ENCODE measurements at places on chromosomes 2 and 18.
A peak's percentile ranks its signal among the peaks of the same experiment; 100 is the strongest.

DNA sequence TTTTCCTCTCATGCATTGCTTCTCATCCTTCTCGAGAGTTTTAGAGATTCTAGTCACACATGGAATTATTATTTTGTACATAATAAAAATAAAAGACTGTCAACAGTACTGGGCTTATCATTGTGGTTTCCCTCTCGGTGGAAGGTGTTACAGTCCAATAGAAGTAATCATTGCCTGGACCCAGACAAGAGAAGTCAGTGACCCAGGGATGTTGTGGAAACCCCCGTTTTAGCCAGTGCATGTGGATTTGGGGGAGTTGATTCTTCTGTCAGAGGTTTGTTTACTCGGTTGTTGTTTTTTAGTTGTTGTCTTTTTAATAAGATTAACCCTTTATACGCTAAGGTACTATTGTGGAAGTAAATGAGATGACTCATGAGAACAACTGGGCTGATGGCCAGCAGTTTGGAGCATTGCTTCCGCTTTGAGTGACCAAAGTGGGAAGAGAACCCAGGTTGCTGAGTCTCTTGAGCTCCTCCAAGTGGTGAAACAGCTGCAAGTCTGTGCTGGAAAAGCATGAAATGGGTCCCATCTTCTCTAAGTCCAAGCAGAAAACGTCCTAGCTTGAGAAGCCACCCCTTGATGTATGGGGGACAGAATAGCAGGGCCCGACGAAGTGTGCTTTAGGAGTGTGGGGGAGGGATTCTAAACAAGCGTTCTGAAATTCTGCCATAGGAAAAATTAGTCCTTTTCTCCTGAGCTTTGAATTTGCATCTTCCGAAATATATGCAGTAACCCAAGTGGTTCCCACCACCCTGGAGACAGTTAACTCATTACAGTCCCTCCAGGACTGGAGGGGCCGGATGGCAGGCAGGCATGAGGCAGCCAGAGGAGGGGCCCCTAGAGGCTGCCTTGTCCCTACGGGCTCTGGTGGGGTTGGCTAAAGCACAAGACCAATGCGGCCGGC, 61.8 kb upstream of the GPR45 start:
- peak; percentile 54 for DNase-seq

DNA sequence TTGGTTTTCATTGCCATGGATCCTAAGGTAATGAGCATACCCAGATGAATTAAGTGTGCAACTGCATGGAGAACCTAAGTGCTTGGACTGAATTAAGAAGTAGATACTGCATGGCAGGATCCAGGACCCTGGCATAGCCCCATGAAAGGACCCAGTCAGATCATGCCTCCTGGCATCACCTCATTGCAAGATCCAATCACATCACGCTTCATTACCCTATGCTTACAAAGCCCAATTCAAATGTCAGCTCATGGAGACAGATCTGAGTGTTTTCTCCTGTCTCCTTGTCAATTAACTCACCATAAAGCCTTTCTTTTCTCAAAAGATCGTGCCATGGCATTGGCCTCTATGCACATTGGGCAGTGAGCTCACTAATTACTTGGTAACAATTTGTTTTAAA, 519.8 kb upstream of the ZNF804A start:
- DNase-seq = no peak

GRCh38 chr2:51301381-51301780, 269.4 kb upstream of the NRXN1 start:
- no peak for DNase-seq

DNA sequence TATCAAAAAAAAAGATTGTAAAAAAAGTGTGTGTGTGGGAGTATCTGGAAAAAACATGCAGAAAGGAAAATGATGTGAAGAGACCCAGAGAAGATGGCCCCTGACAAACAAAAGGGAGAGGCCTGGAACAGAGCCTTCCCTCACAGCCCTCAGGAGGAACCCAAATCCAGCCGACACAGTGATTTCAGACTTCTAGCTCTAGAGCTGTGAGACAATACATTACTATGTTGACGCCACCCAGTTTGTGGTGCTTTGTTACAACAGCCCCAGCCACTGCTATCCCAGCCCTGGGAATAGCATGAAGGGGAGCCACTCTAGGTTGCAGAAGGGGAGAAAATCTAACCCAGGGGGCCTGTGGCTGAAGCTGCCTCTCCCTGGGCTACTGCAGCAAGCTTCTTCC, 59.0 kb upstream of the ZBTB7C start:
- DNase-seq = peak; percentile 26

DNA sequence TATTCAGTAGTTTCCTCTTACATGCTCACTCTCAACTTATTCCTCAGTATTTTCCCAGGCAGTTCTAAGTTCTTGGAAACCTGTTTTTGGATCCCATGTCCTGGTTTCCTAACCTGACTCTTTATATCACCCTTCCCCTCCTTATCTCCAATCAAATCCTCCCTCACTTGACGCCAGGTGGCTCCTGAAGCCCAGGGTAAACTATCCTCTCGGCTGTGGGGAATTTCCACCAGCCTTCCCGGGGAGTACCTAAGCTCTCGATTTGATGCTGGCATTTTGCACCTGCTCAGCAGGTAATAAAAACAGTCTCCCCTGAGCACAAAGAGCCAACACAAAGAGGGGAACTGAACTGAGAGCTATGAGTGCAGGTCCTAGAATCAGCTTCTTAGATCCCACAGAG, 538.0 kb downstream of the SLC4A3 start:
- no peak for DNase-seq

GRCh38 chr18:11905613-11906012, 2.5 kb downstream of the MPPE1 start:
- DNase-seq = no peak

DNA sequence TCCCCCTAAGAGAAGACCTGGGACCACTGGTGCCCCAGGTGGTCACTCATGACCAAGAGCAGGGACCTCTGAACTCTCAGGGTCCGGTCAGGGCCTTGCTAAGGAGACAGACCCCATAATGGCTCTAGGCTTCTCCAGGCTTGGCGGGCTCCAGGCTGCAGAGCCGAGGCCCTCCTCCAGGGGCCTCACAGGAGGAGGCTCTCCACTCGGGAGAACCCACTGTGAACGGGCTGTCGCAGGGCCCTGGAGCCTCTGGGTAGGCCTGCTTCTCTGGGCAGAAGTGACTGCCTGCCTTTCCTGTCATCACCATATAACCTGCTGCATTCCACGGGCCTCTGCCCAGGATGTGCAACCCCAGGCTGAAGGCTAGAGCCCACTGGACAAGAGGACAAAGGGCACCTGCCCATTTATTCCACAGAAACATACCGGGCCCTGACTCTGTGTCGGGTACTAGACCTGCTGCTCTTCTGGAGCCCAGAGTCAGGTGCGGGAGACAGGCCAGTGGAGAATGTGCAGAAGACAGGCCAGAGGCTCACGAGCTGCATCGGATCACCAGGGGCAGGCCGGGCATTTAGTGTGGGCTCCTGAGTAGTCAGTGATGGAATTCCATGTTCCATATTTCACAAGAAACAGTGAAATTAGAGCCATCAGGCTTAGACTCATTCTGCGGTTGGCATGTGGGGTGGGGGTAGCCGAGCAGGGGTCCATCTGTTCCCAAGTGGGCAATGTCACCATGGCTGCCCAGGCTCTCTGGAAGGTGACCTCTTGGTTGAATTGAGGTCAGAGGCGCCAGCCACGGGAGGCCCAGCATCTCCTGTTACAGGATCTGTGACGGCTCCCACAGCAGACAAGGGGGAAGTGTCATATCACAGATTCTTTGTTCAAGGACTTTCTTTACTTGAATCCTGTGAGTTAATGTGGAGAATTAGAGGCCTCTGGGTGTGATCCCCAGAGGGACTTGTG, 220.8 kb downstream of the SH3RF3 start:
- DNase-seq = no peak

- no peak for DNase-seq
These were observed 16.2 kb downstream of the PDE11A start for GRCh38 chr2:178056345-178056744.

- DNase-seq = peak; percentile 69
These were observed 269.3 kb upstream of the ID2 start for GRCh38 chr2:8412586-8412985.

GRCh38 chr18:70029163-70029562, 81.5 kb upstream of the CD226 start:
- no peak for DNase-seq

- DNase-seq = no peak
These were observed 79.5 kb downstream of the INPP4A start for GRCh38 chr2:98524168-98524567.

- DNase-seq = no peak
These were observed 293.2 kb downstream of the PLCL1 start for GRCh38 chr2:198097630-198098029.

DNA sequence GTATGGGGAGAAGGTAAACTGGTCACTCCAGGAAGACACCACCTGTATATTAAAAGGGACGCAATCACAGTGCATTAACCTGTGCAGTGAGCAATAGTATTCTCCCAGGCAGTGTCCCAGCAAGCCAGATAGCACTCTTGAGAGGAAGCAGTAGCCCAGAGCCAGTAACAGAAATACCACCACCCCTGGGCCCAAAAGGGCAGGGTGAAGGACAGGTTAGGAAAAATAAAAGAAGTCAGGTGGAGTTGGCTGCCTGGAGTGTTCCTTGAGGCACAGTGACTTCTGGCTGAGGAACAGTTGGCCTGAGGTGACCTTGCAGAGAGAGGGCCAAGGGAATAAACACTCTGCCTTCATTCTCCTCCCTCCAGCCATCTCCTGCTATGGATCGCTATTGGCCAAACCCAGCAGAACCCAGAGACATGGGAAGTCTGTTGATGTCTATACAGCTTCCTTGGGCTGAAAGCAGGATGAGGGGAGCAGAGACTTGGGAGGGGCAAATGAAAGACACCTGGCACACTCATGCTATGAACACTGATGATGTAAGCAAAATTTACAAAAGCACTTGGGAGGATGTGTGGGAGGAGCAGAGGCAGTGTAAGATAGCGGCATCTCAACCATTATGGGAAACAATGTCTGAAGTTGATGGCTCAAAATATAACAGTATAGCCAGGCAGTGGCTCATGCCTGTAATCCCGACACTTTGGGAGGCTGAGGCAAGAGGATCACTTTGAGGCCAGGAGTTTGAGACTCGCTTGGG, 7.5 kb downstream of the C18orf32 start:
- DNase-seq = no peak

- peak; percentile 89 for DNase-seq
These were observed 40.4 kb downstream of the TMEM18 start for GRCh38 chr2:636641-637405.

DNA sequence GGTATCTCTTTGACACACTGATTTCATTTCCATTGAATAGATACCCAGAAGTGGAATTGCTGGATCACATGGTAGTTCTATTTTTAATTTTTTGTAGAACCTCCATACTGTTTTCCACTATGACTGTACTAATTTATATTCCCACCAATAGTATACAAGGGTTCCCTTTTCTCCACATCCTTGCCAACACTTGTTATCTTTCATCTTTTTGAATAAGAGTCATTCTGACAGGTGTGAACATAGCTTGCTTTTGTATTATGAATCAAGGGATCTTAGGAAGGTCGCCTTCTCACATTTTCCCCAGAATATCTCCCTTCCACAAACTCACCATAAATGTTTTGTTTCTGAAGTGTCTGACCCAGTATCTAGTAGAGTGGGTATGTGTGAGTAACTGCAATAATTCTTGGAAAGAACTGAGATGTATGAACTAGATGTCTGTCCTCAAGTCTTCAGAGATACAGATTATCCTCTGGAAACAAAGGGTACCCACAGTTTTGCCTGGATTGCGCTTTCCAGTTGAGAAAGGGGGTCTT, 17.1 kb upstream of the SP3 start:
- no peak for DNase-seq

DNA sequence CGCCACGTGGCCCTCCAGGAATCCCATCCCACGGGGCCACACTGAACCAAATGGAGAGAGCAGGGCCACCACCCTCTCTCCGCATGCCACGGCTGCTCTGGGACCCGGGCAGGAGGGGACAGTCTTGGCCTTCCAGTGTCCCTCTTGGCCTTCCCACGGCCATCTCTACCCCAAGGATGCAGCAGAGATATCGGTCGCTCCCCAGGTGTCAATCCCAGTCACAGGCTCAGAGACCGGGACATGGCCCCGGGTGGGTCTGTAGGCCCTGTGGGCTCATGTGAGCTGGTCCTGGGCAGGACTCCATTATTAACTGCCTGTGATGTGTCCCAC, 15.3 kb downstream of the CAPN10 start:
- DNase-seq = no peak

- no peak for DNase-seq
These were observed 53.0 kb upstream of the LRP2 start for GRCh38 chr2:169415233-169415748.

- DNase-seq = no peak
These were observed 89.5 kb downstream of the SLC4A10 start for GRCh38 chr2:161713706-161714105.

DNA sequence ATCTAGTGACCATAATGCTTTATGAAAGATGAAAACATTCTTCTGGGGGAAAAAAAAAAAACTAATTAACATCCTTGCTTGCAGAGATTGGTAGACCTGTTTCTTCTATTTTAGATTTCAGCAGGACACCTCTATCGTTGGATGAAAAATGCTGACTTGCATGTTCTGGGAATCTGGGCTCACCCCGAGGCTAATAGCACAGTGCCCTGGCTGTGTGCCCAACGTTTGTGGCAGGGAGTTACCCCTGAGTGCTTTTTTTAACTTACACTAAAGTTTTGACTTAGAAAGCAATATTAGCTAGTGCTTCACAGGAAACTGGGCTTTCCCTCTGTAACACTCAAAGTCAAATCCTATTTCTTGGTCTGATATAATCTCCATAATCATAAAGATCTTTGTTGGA, 233.2 kb downstream of the SLC8A1 start:
- no peak for DNase-seq

DNA sequence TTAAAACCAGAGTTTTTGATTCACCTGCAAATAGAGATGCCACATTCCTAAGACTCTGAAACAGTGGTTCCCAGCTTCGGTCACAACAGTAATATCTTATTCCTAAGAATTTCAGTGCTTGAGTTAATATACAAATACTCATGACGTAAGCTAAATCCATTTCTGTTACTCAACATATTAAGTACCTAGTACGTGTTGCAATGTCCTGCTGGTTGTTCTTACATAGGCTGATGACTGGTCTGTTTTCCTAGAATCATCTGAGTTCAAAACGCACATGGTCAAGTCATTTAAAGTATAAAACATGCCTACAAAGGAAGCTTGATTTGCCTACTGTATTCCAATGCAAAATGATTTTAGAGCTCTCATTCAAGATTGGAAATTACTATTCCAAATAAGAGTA, 7.2 kb downstream of the NCL start:
- DNase-seq = no peak

GRCh38 chr2:180196419-180196977, 189.4 kb upstream of the CWC22 start:
- no peak for DNase-seq

GRCh38 chr18:35635170-35635569, 53.6 kb downstream of the GALNT1 start:
- peak; percentile 26 for DNase-seq

DNA sequence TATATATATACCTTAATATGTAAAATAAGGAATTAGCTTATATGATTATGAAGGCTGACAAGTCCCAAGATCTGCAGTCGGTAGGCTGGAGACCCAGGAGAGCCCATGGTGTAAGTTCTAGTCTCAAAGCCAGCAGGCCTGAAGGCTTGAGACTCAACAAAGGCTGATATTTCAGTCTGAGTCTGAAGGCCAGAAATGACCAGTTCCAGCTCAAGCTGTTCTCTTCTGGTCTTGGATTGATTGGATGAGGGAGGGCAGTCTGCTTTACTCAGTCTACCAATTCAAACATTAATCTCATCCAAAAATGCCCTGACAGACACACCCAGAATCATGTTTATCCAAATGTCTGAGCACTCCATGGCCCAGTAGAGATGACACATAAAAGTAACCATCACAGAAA, 22.0 kb downstream of the HNMT start:
- DNase-seq = no peak

- no peak for DNase-seq
These were observed 66.3 kb upstream of the DARS1 start for GRCh38 chr2:136051725-136052048.

Measured in AG20443 (cell line).